ENCODE measurements at places on chromosomes 1 and 21.

GRCh38 chr1:35115459-35116383 is 36.5 kb downstream of the ZMYM1 start:
- DNase-seq = no peak

DNA sequence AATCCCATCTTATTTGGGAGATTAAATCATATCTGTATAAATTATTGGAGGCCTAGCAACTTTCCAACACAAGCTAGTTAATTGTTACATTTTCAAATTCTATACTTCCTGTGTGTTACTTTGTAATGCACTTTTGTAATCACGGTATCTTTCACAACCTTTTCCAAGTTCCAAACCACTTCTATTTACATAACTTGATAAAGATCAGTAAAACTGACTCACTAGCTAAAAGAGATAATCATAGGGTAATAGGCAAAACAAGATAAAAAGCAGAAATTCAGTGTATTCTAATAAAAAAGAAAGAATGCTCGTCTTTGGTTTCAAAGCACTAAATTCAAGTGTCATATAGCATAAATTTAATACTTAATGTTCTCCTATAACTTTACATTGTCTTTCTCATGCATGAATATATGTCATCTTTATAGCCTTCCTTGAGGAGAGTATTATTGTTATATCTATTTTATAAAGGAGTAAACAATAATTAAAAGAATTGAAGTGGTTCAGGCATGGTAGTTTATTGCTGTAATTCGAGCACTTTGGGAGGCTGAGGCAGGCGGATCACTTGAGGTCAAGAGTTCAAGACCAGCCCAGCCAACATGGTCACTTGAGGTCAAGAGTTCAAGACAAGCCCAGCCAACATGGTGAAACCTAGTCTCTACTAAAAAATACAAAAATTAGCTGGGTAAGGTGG is 66.4 kb downstream of the RGS13 start:
- DNase-seq = no peak

- peak; percentile 66 for DNase-seq
These were observed 6.0 kb downstream of the CYB561D1 start for GRCh38 chr1:109499661-109500536.

DNA sequence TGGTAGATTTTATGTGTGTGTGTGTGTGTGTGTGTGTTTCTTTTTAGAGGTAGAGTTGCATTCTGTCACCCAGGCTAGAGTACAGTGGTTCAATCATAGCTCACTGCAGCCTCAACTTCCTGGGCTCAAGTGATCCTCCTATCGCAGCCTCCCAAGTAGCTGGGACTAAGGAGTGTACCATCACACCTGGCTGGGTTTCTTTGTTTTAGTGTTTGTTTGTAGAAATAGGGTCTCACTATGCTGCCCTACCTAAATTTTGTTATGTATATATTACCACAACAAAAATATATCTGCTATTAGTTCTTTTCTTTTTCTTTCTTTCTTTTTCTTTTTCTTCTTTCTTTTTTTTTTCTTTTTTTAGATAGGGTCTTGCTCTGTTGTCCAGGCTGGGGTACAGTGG is 43.1 kb upstream of the CXADR start:
- no peak for DNase-seq

DNA sequence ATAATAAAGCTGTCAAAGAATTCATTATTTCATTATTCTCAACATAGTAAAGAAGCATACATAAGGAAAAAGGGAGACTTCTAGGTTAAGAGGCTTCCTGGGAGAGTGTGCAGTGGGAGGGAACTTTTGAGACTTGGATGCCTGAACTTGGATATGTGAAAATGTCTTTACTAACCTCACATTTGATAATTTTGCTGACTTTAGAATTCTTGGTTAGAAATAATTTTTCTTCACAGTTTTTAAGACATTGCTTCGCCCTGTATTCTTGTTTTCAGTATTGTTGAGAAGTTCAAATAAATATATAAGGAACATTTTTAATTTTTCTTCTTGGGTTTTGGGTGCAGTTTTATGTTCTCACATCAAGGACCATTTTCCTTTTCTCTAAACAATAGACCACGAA is 40.0 kb downstream of the GPSM2 start:
- no peak for DNase-seq
